ENCODE measurements at places on chromosomes 3 and 15. TPM values are rescaled to one million over a fixed set of nuclear protein-coding genes. Genes with fewer than 3 reads are reported as not detected.

DNA sequence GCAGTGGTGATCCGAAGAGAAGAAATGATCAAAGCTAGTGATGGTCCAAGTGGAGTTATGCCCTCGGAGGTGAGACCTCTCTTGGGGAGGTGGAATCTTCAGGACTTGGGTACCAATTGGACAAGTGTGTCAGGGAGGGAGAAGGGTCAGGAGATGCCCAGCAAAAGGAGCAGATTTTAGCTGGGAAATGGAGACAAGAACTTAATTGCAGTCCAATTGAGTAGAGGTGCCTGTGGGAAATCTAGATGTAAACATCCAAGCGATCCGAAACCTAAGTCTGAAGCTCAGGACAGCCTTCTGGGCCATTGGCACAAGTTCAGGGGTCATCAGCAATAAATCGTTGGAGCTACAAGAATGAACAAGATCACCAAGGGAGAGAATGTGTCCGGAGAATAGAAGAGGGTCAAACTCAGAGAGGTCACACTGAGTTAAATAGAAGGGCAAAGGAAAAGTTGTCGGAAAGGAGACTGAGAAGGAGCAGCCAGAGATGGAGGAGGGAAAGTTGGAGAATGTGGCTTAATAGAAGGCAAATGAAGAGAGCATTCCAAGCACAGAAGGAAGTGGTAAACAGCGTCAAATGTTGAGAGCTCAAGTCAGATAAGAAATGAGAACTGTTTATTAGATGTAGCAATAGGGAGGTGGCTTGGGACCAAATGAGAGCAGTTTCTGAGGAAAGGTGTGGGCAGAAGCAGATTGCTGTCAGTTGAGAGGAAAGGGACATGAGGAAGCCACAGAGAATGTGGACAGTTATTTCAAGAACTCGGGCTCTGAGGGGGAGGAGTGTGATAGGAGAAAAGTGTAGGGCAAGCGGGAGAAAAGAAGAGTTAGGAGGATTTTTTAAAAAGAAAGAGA lies 64.2 kb upstream of the FNDC3B start:
- no peak overlapping the region for H3K4me3 ChIP-seq
- H3K4me1 ChIP-seq, result no peaks in the 10 kb centered on the region
- no peaks in the 10 kb centered on the region for H3K36me3 ChIP-seq
- DNase-seq, result no peak
- no peaks in the 10 kb centered on the region for H3K27me3 ChIP-seq

- H3K27ac ChIP-seq, result no peak overlapping the region
- H3K4me3 ChIP-seq, result no peak overlapping the region
- DNase-seq, result no peak
- H3K36me3 ChIP-seq, result no peaks in the 10 kb centered on the region
Measured at GRCh38 chr3:119733812-119734211, 31.0 kb downstream of the CFAP91 start.

DNA sequence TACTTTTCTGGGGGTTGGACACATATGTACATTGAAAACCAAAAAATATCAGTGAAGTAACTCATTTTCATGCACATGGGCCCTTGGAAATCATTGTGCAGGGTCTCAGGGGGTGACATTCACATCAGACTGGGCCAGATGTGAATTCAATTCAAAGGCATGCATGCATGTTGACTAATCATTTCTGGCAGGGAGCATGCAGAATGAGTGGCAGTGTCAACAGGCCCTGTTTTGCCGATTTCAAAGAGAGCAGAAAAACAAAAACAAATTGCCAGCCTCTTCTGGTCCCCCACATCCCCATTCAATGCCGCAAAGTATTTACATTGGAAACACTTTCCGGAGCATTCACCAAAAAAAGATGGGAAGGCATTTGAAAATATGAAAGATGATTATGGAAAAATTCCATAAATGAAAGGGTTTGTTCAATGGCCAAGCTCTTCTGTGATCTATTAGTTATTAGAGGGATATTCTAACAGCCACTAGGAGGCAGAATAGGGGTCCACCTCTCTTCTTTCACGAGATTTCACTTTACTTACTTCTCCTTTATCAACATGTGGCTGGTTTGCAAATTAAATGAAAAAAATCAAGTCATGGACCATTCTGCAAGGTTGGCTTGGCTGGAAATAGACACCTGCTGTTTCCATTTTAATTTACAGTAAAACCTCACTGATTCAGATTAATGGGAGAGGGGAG lies 119.9 kb upstream of the FEZF2 start:
- DNase-seq, result no peak
- H3K36me3 ChIP-seq, result no peaks in the 10 kb centered on the region
- H3K27me3 ChIP-seq, result no peaks in the 10 kb centered on the region
- no peaks in the 10 kb centered on the region for H3K4me1 ChIP-seq
- no peak overlapping the region for H3K27ac ChIP-seq
- H3K4me3 ChIP-seq, result no peak overlapping the region

Gene STRIT1
- total RNA-seq, result not detected
